Endothelial cell of umbilical vein (primary cell): ENCODE measurements at places on chromosomes 2 and 18. TPM values are rescaled to one million over a fixed set of nuclear protein-coding genes. Genes with fewer than 3 reads are reported as not detected.

DNA sequence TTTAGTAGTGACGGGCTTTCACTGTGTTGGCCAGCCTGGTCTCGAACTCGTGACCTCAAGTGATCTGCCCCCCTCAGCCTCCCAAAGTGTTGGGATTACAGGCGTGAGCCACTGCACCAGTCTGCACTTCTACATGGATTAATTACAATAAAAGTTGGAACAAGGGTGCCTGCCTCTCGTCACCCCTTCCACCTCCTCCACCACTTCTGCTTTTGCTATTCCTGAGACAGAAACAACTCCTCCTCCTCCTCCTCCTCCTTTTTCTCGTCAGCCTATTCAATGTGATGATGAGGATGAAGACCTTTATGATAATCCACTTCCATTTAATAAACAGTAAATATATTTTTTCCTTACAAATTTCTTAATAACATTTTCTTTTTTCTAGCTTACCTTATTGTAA is 35.2 kb downstream of the SRBD1 start:
- DNase-seq = no peak

DNA sequence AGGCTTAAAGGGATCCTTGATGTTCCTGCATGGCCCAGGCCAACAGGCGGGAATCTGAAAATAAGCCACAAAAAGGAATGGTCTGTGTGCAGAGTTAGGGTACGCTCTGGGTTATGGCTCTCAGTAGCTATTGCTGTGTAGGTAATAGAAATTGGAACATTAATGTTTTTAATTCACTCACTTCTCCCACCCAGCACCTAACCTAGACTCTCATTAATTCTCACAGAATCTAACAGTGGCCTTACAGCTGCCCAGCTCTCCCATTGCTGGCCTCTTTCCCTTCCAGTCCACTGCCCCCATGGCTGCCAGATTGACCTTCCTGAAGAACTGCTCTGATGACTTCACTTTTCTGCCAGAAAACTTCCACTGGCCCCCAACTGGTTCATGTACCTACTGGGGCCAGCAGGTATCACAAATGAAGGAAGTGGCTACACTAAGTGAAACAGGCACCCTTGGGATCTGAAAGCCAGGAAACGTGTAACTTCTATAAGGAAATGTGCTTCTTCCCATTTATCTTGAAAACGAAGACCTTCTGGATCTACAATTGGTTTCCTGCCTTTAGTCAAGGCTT is 315.2 kb downstream of the STK39 start:
- no peak for DNase-seq

GRCh38 chr2:128636802-128637147 is 318.1 kb upstream of the HS6ST1 start:
- no peak for DNase-seq

GRCh38 chr18:69947361-69948133 is at the start of gene CD226:
Gene CD226 (minus strand): TSS chr18:69947873. CDS start chr18:69947406, 467 bp downstream.
- no peak for DNase-seq

DNA sequence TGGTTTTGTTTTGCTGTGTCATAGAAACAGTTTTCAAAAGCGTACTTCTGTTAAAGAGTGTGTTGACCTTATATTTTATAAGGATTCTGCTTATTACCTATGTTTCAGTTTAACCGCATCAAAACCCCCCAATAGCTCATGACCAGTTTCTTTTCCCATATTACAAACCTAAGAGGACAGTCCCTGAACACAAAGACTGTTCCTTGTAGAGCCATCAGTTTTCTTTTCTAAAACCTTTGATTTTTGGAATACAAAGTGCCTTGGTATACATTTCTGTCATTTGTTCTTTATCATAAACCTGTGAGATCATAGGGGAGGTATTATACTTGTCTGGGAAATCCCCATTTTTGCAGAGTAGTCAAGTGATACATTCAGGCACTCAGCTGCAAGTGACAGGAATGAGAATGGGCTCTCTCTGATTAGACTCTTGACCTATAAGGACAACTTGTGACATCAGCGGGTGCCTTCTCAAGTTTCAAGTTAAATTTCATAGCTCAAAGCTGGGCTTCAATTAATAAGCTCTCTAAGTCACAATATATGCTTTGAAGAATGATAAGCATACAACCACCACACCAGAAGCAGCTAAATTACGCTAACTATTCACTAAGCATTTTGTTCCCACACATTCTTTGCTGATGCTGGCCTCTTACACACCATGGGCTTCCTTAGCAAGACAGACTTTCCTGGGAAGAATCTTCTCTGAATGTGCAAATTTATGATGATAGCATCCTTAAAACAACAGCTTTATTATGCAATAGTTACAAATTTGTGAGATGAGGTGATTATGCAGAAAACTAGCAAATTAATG is 97.5 kb upstream of the CD302 start:
- DNase-seq = no peak

GRCh38 chr2:221480821-221481220 is 91.3 kb downstream of the EPHA4 start:
- no peak for DNase-seq

Gene SH2D6
- polyA plus RNA-seq = not detected in 2 replicates

- peak; percentile 89 for DNase-seq
These were observed 153.7 kb upstream of the SERTAD2 start for GRCh38 chr2:64807417-64807816.

DNA sequence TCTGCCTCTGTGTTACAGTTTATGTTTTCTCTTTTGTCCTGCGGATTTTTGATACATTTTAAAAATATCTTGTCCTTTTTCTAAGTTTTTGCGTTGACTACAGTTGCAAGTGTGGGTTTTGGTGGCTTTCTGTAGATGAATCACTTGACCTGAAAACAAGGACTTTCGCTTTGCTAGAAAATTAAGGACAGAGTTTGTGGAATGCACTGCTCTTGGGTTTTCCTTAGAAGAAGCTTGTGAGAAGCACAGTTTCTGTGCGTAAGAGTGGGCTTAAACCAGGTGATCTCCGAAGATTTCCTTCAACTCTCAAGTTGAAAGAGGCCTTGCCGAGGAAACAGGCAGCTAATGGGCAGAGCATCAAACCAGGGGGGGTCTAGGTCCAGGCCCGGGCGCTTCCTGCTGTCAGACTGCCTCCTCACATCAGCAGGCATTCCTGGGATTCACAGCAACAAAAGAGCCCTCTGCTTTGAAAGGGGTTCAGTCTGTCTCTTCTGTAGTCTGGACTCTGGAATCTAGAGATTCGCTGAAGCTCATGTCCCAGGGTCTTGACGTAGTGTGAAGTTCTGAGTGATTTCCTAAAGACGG is 17.3 kb downstream of the NCK2 start:
- DNase-seq = no peak

DNA sequence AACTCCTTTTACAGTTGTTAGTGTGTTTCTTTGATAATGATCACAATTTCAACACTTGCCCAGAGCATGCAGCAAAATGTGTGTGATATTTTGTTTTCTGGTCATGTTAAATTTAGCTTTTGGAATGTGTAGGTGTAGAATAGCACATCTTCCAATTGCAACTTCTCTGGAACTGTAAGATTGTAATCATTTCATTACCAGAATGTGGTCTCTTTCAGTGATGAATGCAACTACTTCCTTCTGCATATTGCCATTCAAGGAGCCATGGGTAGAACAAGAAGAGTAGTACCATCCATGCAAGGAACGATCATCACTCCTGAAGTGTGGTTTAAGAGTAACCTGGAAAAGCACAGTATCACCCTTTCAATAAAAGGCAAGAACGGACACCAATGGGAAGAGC is 548.8 kb upstream of the ZNF804A start:
- no peak for DNase-seq

- no peak for DNase-seq
These were observed 175.5 kb downstream of the AKAIN1 start for GRCh38 chr18:5021558-5021957.

DNA sequence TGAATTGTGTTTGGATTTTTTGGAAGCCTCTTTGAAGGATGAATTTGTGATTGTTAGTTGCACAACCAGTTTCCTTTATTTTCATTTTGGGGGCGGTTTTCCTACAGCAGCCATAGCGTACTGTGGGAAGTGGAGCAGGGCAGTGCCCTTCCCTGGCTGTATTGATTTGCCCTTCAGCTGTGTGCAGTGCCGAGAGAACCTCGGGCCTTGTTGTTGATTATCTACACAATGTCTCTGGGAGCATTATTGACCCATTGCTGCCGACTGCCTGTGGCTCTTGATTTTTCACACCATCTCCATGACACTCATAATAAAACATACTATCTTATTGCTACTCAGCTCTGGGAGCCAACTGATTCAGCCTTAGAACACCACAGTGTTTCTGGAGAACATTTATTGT is 162.2 kb upstream of the BOD1L2 start:
- DNase-seq = no peak

- DNase-seq = no peak
These were observed 463.2 kb downstream of the THSD7B start for GRCh38 chr2:137228566-137228965.

- no peak for DNase-seq
These were observed 379.3 kb downstream of the SOX11 start for GRCh38 chr2:6071519-6071918.

DNA sequence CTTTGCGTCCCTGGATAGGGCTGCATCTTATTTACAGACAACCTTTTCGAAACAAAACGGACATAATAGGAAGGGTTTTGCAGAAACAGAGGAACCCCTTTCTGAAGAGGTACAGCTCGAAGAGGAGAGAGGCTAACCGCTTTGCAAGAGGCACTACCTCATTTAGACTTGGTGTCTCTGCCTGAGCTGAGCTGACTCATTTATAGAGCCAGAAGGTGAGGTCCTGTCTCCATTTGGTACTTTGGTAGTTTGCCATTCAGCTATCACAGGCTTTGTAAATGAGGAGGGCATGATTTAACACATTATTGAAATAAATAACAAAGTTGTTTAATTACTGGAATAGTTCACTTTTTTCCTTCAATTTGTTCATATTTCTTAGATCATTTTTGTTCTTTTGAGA is 2.2 kb upstream of the NXPH2 start:
- DNase-seq = no peak
